ENCODE measurements at places on chromosomes 7 and 10.

GRCh38 chr10:101234333-101234732, 5.1 kb upstream of the LBX1 start:
- no peak for DNase-seq

DNA sequence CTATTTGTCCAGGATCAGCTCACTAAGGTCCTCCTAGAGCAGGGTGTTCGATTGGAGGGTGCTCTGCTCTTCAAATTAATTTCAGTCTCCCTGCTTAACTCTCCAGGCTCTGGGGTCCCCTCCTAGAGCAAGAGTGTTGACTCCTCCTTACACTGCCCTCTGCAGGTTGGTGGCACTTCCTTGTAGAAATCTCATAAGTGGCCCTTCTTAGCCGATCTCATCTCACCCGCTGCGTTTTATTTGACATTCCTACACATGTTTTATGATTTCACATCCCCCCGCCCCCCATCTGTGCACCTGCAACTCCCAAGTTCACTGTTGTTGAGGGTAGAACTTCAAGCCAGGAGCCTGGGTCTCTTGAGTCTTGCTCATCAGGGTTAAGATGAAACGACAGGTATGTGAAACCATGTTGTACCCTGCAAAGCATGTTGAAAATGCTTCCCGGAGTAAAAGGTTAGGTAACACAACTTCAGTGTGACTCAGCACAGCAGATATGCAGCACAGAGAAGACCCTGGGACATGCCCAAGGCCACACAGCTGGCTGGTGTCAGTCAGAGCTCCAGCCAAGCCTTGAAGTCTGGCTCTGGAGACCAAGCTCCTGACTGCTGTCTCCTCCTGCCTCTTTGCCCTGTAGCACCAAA, 171.2 kb downstream of the PRKAG2 start:
- peak; percentile 27 for DNase-seq

GRCh38 chr7:86937363-86937878, 122.0 kb downstream of the ELAPOR2 start:
- DNase-seq: no peak

GRCh38 chr7:122212754-122213153, 68.7 kb upstream of the AASS start:
- DNase-seq: no peak

GRCh38 chr7:120677535-120677934, 180.4 kb downstream of the TSPAN12 start:
- DNase-seq: no peak
